K562 (cell line): ENCODE measurements at places on chromosomes 12 and 14.
A peak's percentile ranks its signal among the peaks of the same experiment; 100 is the strongest.

GRCh38 chr12:67442896-67443295 is 173.7 kb downstream of the CAND1 start:
- no peak for DNase-seq

GRCh38 chr14:101070540-101071492 is 167.3 kb upstream of the RTL1 start:
- no peak for DNase-seq

DNA sequence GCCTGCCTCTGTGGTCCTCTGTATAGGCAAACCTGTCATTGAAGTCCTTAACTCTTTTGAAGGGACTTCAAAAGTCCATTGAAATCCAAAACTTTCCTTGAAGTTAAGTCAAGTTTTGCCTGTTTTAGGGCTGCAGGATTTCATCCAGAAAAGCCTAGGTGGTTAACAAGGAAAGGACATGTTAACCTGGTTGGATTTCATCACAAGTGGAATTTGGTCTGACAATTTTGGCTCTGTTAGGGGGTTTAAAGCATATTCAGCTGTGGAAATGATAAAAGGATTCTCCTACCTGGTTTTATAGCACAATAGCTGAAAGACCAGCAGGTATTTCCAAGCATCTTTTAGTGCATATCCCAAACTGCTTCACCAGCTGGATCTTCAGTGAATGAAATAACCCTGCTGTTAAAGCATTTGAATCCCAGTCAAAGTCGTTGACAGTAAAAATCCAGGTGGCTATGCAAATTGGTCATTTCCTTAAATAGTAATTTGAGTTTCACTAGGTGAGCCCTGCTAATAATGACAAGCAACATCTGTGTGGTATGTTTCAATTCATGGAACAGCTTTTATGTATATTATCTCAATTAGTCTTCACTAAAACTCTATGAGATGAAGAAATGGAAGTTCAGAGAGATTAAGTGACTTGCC is 400.5 kb downstream of the ETNK1 start:
- DNase-seq, result no peak

DNA sequence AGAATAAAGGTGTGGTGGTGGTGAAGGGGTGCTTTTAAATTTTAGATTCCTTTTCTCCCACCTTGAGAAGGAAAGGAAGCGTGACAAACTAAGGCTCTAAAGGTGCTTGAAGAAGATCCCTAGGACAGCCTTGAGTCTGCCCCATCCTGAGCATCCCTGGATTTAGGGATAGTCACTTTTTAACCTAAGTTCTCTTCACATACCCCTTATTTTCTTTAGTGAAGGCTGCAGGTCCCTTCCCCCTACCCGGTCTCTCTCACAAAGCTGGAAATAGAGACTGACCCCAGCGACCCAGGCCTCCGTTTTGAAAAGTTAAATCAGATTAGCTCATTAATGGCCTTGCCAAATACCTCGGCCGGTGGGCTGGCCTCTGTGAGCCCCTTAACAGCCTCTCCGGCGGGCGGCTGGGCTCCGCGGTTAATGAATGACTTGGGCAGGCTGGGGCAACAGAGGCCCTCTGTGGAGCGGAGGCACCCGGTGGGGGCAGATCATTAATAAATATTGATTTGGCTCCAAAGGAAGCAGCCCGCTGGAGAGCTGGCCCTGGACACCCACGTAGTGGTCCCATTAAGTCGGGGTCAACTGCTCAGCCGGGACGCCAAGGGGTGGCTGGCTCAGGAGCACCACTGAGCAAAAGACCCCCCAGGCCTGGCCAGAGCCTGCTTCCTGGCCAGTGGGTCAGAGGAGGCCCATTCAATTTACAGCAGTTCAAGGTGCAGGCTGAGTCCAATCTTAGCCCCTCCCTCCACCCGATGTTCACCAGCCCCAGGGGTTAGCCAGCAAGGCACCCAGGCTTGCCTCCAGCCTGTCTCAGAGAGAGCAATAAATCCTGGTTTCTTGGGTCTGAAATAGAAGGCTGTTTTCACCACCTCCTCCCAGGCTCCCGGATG is 31.8 kb downstream of the PAH start:
- no peak for DNase-seq

- DNase-seq, result no peak
Measured at GRCh38 chr12:16027002-16027401, 115.9 kb downstream of the DERA start.

DNA sequence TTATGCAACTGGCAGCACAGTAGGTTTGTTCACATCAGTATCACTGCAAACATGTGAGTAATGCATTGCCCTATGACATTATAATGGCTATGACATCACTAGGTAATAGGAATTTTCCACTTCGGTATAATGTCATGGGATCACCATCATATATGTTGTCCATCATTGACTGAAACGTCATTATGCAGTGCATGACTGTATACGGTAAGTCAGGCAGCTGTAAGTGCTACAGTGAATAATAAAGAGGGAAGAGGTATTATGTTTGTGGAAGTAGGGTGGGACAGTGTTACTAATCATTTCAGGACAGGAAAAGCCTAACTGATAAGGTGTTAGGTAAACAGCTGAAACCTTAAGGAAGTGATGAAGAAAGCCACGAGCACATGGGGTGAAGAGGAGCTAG is 68.1 kb downstream of the ANO4 start:
- DNase-seq, result no peak

DNA sequence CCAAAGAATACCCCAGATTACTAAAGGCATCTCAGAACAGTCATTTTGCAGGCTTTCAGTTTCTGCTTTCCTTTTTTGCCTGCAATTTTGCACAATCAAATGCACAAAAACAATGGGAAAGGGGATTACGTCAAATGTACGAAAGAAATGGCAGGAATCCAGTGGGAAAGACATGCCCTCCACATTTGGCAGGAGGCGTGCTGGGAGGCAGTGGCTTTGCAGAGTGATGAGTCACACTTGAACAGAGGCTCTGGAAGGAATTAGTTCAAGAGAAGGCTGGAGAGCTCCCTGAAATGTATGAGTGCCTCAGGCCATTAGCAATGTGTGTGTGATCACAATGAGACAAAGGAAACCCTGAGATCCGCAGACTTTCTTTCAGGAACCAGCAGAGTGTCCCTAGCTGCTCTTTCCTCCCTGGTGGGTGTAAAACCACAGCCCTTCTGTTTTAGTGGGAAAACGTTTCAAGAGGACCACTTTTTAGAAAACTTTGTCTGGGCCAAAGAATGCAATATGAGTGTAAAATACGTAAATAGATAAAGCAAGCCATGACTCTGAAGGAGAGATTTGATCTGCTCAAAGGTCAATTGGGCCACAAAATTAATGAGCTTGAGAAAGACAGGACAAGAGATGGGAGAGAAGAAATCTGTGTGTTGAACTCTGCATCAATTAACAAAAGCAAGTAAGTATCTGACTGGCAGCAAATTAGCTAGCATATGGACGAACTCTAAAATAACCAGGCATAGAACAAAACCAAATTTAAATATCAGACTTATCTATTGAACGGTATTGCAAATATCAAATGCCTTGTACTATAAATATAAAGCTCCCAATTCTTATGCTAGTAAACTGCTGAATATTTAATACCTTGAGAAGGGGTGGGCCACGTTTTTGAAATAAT is 155.4 kb upstream of the PDE3A start:
- no peak for DNase-seq

DNA sequence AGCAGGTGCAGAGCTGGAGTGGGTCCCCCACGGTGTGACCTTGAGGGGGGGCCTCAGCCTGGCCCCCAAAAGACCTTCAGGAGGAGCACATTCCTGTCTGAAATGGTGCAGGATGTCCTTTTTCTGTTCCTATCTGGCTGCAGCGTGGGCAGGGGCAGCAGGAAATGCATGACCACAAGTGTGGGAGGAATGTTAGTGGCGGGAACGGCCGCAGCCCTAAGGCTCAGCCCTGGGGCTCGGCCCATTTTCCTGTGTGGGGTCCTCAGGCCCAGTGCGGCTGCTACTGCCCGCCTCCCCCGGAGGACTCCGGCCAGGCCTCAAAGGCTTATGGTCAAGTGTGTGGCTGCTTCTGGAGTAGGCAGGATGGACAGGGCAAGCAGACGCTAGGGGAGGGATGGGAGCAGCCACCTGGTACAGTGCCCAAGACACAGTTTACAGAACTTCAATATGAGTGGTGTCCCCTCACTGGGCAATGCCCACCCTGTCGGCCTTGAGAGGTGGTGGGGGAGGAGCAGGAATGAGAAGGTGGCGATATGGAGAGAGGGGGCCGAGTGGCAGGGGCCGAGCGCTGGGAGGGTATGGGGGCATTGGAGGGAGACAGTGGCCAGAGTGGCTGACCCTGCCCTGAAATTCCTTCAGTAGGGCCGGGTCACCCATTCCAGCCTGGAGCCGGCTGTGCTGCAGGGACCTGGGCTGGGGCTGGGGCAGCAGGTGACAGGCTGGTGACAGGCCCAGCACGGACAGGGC is 137.4 kb downstream of the CALM1 start:
- no peak for DNase-seq

DNA sequence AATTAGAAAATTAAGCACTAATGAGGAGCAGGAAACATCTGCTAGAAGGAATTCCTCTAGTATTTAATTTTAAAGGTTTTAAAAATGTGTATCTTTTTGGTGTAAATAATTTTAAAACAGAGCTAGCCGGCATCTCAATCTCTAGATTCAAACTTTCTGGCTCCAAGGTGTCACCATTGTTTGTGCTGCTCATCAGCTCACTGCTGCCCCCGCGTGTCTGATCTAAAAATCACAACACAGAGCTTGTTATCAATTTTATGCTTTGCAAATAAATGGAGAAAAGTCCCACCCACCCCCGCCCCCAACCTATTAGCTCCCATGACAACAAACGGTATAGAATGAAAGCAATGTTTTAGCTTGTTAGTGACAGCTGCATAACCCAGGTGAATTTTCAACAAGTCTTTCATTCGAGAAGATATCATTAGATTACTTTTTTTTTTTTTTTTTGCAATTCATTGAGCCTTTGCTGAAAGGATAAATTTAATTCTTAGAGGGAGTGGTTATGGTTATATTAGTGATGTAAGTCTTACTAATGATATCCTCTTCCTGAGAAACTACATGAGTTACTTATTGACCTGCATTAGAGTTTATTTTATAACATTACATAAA is 11.3 kb upstream of the ABHD12B start:
- DNase-seq, result peak; percentile 69

DNA sequence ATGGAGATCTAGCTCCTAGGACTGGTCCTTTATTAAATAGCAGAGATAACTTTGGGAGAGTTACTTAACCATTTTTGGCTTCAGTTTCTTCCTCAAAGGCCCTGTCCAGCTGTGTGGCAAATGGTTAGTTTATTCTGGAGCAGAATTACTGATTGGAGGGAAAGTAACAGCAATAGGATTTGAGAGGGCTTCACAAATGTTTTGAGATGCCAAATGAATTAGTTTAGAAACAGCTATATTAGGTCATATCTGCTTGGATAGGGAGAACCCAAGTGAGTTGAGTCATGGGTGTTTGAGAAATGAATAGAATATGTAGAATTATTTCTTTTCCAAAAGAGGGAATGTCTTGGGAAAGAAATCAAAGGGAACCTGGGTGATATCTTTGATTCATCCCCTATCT is 17.5 kb downstream of the RASSF3 start:
- no peak for DNase-seq

- DNase-seq, result no peak
Measured at GRCh38 chr12:70367258-70368141, 1.4 kb downstream of the KCNMB4 start.

DNA sequence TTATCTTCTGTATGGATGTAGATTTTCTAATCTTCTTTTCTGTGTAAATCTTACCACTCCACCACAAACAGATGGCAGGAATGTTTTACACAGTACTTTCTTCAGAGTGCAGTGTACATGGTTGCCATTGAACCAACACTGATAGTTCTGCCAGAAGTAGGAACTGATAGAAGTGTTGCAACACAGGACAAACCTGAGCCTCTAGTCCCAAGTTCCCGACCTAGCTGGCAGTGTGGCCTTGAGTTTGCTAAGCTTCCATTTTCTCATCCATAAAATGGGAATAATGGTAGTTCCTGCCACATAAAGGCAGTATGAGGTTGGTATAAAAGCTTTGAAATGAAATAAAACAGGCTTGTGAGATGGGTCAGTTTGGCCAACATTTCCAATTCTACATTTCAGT is 50.8 kb upstream of the SAV1 start:
- DNase-seq, result no peak

GRCh38 chr14:59254911-59255545 is 66.6 kb downstream of the DAAM1 start:
- DNase-seq, result no peak

DNA sequence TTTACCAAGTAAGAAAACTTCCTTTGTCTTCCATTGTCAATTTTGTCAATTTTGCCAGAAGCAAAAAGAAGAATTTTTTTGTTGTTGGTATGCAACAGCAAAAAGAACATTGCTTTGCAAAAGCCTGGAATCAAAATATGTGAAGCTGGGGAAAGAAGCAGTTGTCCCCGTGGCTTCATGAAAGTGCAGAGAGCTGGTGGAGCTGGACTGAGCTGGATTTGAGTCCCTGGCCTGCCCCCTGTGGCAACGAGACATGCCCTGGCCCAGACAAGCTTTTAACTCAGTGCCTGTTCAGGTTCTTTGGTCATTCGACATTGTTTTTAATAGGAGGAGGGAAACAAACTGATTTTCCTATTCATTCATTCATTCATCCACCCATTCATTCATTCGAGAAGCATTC is 70.3 kb downstream of the SLC15A4 start:
- DNase-seq, result no peak

DNA sequence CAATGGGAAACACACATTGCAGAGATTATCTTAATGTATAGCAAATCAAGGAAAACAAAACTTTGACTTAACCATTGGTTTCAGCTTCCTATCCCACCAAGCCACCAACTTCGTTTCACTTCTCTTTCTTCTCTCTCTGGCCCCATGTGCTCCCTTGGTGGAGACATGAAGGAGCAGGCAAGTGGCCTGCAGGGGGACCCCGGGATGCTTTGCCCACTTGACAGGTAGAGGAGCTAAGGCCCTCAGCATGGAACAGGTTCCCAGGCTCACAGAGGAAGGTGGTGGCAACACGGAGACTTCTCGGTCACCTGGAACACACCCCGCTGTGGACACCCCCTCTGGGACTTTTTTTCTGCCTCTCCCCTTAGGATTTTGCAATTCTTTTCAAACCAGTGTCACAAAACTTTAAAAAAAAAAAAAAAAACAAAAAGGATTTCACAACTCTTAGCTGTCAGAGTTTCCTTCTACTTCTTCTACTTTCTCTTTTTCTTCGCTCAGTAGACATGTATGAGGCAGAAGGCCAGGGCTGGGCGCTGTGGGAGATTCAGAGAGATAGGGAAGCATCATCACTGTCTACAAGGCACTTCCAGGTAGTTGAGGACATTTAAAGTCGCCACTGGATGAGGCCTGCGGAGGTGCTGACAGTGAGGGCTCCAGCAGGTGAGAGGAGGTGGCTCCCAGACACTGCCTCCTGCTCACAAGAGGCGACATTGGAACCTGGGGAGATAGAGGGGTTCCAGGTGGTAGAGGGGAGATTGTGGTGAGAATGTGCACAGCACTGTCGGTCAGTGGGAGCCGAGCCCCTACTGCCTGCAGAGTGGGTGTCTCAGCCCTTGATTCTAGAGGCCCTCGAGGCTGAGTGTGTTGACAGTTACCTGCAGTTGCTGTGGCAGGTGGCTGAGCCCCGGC is 119.6 kb downstream of the GCH1 start:
- DNase-seq, result no peak

DNA sequence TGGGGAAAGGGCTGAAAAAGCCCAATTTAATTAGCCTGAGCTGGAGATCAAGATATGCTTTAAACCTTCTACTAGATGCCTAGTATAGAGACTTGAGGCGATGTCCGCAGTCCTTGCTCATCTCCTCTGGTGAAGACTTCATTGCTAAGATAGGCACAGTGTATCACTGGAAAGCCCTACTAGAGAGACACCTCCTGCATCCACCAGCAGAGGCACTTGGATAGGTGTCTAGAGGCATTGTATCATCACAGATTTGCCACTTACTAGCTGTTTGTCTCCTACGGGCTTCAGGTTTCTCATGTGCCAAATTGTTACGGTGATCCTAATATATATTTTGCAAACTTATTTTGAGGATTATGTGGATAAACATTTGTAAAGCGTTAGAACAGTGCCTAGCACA is 1048.5 kb downstream of the GALC start:
- DNase-seq, result no peak
